Renal cortex interstitium (tissue), 15 donors: ENCODE measurements at places on chromosomes 13 and 19.

DNA sequence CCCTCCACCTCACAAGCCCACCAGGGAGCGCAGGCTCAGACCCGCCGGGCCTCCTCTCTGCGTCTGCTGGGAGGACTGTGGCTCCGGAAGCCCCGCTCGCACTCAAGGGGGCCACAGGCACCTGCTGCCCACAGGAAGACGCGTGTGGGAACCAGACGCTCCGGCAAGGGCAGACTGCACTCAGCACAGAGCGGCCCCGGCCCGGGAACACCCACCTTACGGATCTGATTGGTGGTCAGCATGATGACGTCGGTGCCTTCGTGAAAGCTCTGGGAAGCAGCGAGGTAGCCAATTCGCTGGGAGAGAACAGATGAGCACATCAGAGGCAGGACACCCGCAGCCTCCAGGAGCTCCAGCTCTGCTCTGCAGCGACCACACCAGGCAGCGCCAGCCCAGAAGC, 14.6 kb downstream of the AP3D1 start:
- no peak for DNase-seq

DNA sequence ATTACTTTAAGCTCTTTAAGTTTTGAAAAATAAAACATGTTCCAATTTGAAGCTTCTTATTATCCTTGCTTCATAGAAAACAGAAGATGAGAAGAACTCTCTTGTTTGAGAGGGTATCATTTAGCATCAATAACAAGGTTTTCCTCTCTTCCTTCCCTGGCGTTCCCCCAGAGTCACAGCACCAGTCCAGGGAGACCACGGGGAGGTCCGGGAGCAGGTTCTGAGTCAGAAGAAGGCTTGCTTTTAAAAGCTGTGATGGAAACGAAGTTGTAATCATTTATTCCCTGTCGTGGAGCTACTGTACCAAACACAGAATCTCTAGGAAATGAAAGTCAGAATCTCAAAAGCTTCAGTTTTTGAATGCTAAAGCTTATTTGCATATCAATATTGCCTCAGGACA, 174.0 kb upstream of the LSM14A start:
- no peak for DNase-seq

DNA sequence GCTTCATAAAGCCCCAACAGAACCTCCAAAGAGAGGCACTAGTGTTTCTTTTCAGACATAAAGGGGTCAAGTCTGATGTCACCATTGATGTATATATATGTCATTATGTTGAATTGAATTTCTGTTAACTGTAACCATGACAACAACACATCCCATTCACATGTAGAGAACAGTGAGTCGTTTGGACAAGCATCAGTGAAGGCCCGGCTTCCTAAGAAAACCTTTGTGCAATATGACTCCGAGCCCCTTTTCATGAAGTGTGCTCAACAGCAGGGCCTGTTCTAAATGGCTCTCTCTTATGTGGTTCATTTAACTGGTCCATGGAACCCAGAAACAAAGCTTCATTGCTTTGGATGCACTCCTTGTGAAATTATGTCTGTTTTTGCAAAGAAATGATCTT, 67.2 kb upstream of the UBL3 start:
- no peak for DNase-seq

GRCh38 chr19:45010306-45010705, 9.0 kb downstream of the RELB start:
- no peak for DNase-seq

GRCh38 chr13:112053744-112054615, 13.0 kb upstream of the SOX1 start:
- no peak for DNase-seq

GRCh38 chr13:21675095-21675991, 4.5 kb downstream of the FGF9 start:
- DNase-seq, result no peak

DNA sequence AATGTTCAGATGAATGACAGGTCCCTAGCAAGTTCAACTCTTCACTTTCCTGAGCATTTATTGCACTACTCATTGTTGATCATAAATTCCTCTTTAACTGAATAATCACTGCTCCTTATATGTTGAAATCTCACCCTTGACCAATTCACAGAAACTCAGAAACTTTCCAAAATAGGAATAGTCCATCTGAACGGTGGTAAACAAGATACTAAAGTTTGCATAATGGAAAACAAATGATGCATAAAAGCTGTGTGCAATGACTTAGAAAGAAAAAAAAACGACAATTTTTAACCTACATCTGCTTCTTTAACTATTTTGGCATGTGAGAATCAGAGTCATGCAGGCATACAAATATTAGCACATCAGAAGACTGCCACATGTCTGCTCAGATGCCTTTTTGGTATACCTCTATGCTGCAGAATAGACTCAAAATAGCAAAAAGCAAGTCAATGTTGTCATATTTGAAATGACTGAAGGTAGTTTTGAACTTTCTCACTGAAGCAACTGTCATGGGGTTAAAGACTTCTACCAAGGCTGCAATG, 34.8 kb downstream of the SLC10A2 start:
- no peak for DNase-seq
